ENCODE measurements at places on chromosomes 3 and 15. TPM values are rescaled to one million over a fixed set of nuclear protein-coding genes. Genes with fewer than 3 reads are reported as not detected.
A peak's percentile ranks its signal among the peaks of the same experiment; 100 is the strongest.

DNA sequence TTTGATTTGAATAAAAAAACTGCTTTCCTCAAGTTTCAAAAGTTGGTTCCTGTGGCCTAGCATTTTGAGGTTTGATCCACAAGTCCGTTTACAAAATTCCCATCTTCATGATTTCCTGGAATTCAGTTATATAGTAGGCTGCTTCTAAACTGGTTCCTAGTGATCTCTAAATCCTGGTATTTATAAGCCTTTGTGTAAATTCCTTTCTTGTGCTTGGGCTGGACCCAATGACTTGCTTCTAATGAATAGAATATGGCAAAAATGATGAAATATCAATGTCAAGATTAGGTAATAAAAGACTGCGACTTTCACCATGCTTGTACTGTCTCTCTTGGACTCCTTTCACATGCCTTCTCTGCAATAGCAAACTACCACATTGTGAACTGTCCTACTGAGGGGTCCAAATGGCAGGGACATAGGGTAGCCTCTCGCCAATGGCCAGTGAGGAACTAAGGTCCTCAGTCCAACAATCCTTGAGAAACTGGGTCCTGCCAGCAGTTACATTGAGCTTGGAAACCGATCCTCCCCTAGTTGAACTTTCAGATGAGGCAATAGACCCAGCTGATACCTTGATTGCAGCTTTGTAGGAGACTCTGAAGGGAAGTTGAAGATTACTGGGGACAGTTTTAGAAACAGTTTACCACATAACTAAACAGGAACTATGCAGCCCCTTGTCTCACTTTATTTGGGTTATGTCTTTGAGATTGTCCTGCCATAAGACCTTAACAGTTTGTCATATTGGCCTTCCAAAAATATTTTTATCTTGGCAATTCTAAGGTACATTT is 303.9 kb upstream of the TBC1D5 start:
- DNase-seq: no peak
- H3K27ac ChIP-seq: no peak overlapping the region
- H3K36me3 ChIP-seq: no peaks in the 10 kb centered on the region
- no peaks in the 10 kb centered on the region for H3K4me1 ChIP-seq

GRCh38 chr15:47293466-47294162 is 423.7 kb upstream of the SEMA6D start:
- H3K4me1 ChIP-seq: no peaks in the 10 kb centered on the region
- no peak overlapping the region for H3K27ac ChIP-seq
- no peak overlapping the region for H3K4me3 ChIP-seq
- H3K27me3 ChIP-seq: no peaks in the 10 kb centered on the region
- no peaks in the 10 kb centered on the region for H3K36me3 ChIP-seq

DNA sequence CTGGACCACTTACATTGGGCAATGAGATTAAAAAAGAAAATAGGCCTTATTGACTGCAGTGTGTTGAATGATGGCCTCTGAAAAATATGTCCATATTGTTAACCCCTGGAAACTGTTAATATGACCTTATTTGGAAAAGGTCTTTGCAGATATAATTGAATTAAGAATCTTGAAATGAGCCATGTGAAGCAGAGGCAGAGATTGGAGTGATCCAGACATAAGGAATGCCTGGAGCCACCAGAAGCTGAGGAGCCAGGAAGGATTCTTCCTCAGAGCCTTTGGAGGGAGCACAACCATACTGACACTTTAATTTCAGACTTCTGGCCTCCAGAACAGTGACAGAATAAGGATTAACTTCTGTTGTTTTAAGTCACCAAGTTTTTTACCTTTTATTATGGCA is 510.4 kb upstream of the AGTR1 start:
- no peaks in the 10 kb centered on the region for H3K27me3 ChIP-seq
- no peak for DNase-seq
- H3K36me3 ChIP-seq: no peaks in the 10 kb centered on the region
- no peak overlapping the region for H3K4me3 ChIP-seq
- no peaks in the 10 kb centered on the region for H3K4me1 ChIP-seq

DNA sequence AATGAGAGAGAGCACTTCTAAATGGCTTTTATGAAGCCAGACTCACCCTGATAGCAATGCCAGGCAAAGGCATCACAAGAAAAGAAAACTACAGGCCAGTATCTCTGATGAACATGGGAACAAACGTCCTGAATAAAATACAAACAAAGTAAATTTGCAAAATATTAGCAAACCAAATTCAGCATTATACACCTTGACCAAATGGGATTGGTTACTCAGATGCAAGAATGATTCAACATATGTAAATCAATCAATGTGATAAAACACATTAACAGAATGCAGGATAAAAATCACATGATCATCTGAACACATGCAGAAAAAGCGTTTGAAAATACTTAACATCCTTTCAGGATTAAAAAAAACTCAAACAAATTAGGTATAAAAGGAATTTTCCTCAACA is 494.9 kb upstream of the CCDC54 start:
- no peaks in the 10 kb centered on the region for H3K4me1 ChIP-seq
- H3K27me3 ChIP-seq: no peaks in the 10 kb centered on the region
- no peaks in the 10 kb centered on the region for H3K36me3 ChIP-seq
- no peak for DNase-seq
- H3K27ac ChIP-seq: no peak overlapping the region
- H3K4me3 ChIP-seq: no peak overlapping the region

GRCh38 chr15:66760968-66761725 is 59.1 kb downstream of the SMAD6 start:
- DNase-seq: peak; percentile 54
- no peak overlapping the region for H3K4me3 ChIP-seq
- no peaks in the 10 kb centered on the region for H3K36me3 ChIP-seq
- peaks cover 50% of the 10 kb centered on the region for H3K4me1 ChIP-seq

DNA sequence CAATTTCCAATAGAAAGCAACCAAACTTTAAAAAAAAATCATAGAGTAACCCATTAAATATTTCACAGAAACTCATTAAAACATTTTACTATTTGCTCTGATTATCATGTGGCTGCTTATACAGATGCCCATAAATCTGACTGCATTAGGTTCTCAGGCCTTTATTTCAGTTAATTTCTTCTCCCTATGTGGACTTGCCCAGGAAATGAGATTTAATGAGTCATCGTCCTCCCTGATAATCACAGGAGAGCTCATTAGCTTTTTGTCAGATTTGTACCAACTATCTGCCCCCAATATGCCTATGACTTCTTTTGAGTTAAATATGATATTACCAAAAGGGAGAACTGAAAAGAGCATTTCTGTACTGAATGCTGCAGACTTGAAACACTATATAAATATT is 168.0 kb downstream of the FOXB1 start:
- H3K27ac ChIP-seq: no peak overlapping the region
- no peaks in the 10 kb centered on the region for H3K4me1 ChIP-seq
- DNase-seq: no peak
- H3K27me3 ChIP-seq: peaks cover 7% of the 10 kb centered on the region
- H3K36me3 ChIP-seq: no peaks in the 10 kb centered on the region

DNA sequence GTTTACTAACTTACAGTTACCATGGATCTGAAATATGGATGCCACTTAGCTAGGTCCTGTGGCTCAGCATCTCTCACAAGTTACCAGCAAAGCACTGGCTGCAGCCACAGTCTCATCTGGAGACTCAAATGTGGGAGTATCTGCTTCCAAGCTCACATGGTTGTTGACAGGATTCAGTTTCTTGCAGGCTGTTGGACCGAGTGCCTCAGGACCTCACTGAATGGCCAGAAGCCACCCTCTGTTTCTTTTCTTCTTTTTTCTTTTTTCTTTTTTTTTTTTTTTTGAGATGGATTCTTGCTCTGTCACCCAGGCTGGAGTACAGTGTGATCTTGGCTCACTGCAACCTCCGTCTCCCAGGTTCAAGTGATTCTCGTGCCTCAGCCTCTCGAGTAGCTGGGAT is 20.1 kb upstream of the AMOTL2 start:
- no peak overlapping the region for H3K4me3 ChIP-seq
- no peak for DNase-seq
- no peaks in the 10 kb centered on the region for H3K4me1 ChIP-seq
- no peak overlapping the region for H3K27ac ChIP-seq

GRCh38 chr3:140316868-140317400 is 360.9 kb upstream of the TRIM42 start:
- no peaks in the 10 kb centered on the region for H3K4me1 ChIP-seq
- DNase-seq: no peak
- no peak overlapping the region for H3K4me3 ChIP-seq
- H3K27me3 ChIP-seq: no peaks in the 10 kb centered on the region
- H3K36me3 ChIP-seq: no peaks in the 10 kb centered on the region
- H3K27ac ChIP-seq: no peak overlapping the region

DNA sequence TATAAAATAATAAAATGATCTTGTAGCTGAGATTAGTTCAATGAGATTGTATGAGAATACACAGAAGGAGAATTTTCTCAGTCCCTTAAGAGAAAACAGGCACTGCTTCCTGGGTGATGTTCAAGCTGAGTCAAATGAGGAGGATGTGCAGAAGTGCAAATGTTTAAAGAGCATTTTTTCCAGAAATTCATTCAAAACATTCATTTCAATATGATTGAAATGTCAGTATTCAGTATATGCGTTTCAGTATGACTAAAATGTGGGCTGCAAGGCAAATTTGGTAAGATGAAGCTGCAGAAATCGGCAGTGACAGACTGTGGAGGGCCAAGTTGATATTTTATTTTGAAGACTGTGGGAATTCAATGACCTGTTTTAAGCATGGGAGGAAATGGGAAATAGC is 19.3 kb upstream of the PYDC2 start:
- H3K27me3 ChIP-seq: no peaks in the 10 kb centered on the region
- no peak overlapping the region for H3K27ac ChIP-seq
- H3K36me3 ChIP-seq: no peaks in the 10 kb centered on the region
- H3K4me1 ChIP-seq: no peaks in the 10 kb centered on the region

DNA sequence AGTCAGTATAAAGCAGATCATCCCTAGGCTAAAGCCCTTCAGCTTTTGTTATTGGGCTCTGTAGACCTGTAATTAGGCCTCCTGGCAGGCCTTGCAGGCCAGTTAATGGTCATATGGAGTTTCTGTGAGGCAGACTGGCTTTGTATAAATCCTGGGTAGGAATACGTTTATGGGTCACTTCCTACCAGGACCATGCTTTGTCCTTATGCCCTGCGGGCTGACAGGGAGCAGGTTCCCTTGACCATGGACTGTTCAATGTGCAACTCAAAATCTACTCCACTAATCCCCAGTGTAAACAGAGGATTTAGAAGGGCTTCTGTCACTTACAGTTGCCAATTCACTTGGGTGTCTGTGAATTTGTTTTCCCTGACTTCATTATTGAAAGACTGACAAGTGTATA is 202.7 kb upstream of the MLF1 start:
- no peak for DNase-seq
- no peak overlapping the region for H3K4me3 ChIP-seq
- no peaks in the 10 kb centered on the region for H3K4me1 ChIP-seq
- no peaks in the 10 kb centered on the region for H3K36me3 ChIP-seq
- no peaks in the 10 kb centered on the region for H3K27me3 ChIP-seq

- H3K4me1 ChIP-seq: no peaks in the 10 kb centered on the region
- no peak overlapping the region for H3K27ac ChIP-seq
- H3K4me3 ChIP-seq: no peak overlapping the region
- no peak for DNase-seq
Measured at GRCh38 chr3:116445990-116446389, 703 bp upstream of the LSAMP start.

- H3K4me3 ChIP-seq: no peak overlapping the region
- H3K36me3 ChIP-seq: no peaks in the 10 kb centered on the region
- no peaks in the 10 kb centered on the region for H3K4me1 ChIP-seq
Measured at GRCh38 chr3:174854987-174855386, 4.1 kb upstream of the NAALADL2 start.

- no peak overlapping the region for H3K27ac ChIP-seq
- H3K36me3 ChIP-seq: no peaks in the 10 kb centered on the region
- peak; percentile 55 for DNase-seq
Measured at GRCh38 chr15:58269455-58270414, 131.6 kb downstream of the AQP9 start.

DNA sequence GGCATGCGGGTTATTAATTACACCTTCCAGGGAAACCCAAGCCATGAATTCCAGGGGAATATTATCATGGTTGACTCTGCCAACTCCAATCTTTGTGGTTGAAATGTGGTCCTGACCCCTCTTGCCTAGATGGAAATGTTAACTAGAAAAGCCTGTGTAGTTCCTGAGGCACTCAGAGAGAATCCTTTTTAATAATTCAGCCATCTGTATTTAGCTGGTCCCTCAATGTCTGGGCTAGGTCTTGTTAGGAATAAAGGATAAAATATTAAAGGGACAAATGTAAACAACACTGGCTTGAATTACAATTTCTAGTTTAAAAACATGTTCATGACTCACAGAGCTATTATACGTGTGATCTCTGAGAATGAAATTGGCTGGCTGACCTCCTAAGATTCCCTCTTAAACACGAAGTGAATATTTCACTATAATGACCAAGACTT is 435.2 kb upstream of the SUCLG2 start:
- no peak for DNase-seq
- no peaks in the 10 kb centered on the region for H3K36me3 ChIP-seq
- H3K4me3 ChIP-seq: no peak overlapping the region
- no peaks in the 10 kb centered on the region for H3K27me3 ChIP-seq

- no peak for DNase-seq
- H3K4me1 ChIP-seq: no peaks in the 10 kb centered on the region
- H3K36me3 ChIP-seq: no peaks in the 10 kb centered on the region
- no peaks in the 10 kb centered on the region for H3K27me3 ChIP-seq
Measured at GRCh38 chr3:182182531-182182968, 470.8 kb downstream of the SOX2 start.

DNA sequence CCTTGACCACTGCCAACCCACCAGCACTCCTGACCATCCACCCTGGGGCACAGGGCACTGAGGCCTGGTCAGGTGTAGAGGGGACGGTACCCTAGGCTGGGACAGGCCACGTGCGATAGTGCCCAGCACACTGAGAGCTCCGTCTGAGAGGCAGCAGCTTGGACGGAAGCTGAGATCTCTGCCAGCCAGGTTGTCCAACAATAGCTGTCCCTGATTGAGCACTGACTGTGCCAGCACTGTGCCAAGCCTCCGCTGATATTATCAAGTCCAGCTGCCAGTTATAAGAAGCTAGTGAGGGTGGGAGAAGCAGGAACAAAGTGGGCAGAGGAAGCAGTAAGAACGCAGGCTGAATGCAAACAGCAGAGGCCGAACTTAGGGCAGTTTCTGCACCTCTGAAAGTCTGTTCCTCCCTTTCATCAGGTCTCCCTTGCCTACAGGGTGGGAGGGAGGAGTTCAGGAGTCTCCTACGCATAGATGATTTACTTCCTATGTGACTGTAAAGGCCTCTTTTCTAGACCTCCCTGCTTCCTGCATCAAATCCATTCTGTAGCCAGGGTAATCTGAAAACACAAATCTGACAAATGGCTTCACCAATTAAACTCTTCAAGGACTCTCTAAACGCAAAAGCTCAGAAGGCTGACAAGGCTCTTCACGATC is 29.7 kb downstream of the MRPS11 start:
- peaks cover 10% of the 10 kb centered on the region for H3K4me1 ChIP-seq
- H3K36me3 ChIP-seq: no peaks in the 10 kb centered on the region
- peak; percentile 80 for DNase-seq
- no peak overlapping the region for H3K27ac ChIP-seq
- no peaks in the 10 kb centered on the region for H3K27me3 ChIP-seq
- no peak overlapping the region for H3K4me3 ChIP-seq

- no peaks in the 10 kb centered on the region for H3K27me3 ChIP-seq
- H3K36me3 ChIP-seq: no peaks in the 10 kb centered on the region
- H3K27ac ChIP-seq: no peak overlapping the region
- H3K4me1 ChIP-seq: no peaks in the 10 kb centered on the region
Measured at GRCh38 chr3:134985864-134986715, 191.0 kb downstream of the EPHB1 start.

OR5H2 gene
- not detected for polyA plus RNA-seq

RASL12 gene
- 4.3 TPM for polyA plus RNA-seq

PLA2G4E gene
- polyA plus RNA-seq: not detected

BNC1 gene
- 0.08 TPM for polyA plus RNA-seq

RPP25 gene
- polyA plus RNA-seq: 12.1 TPM

CCDC71 gene
- 17.7 TPM for polyA plus RNA-seq

PPP2R3A gene
- 2.3 TPM for polyA plus RNA-seq

MCTP2 gene
- polyA plus RNA-seq: 2.7 TPM

RTP1 gene
- polyA plus RNA-seq: 0.03 TPM

NEK10 gene
- polyA plus RNA-seq: 0.55 TPM

FILIP1L gene
- 16.3 TPM for polyA plus RNA-seq

ZKSCAN7 gene
- polyA plus RNA-seq: 7.5 TPM

FSTL1 gene
- polyA plus RNA-seq: 45.6 TPM

Measured in adrenal gland (tissue), 19 donors.